Activated CD8-positive, alpha-beta T cell treated with anti-CD3 and anti-CD28 coated beads, Interleukin-2, amount 10 ng/mL, durations not matched to agents 7 days and 5 days (primary cell): ENCODE measurements at places on chromosomes 16 and 17. TPM values are rescaled to one million over a fixed set of nuclear protein-coding genes. Genes with fewer than 3 reads are reported as not detected.

TPSG1 gene
- not detected for total RNA-seq

LRRC37A3 gene
- total RNA-seq: 9.7 TPM

PDIA2 gene
- total RNA-seq: not detected

TBC1D3E gene
- not detected for total RNA-seq

HCRT gene
- not detected for total RNA-seq

CIAO2B gene
- 115 TPM for total RNA-seq

CLEC19A gene
- not detected for total RNA-seq

C1QTNF1 gene
- total RNA-seq: not detected

SLC16A6 gene
- 6.9 TPM for total RNA-seq

HLF gene
- total RNA-seq: 0.21 TPM

PLCG2 gene
- 11.1 TPM for total RNA-seq

STH gene
- not detected for total RNA-seq

MYH3 gene
- total RNA-seq: 2.3 TPM

MLKL gene
- 31.3 TPM for total RNA-seq

MYL11 gene
- total RNA-seq: 1.3 TPM
